ENCODE measurements at places on chromosomes 7 and 10. TPM values are rescaled to one million over a fixed set of nuclear protein-coding genes. Genes with fewer than 3 reads are reported as not detected.

SMKR1 gene
- 1.5 TPM for total RNA-seq

LHFPL3 gene
- not detected for total RNA-seq

SLC35G1 gene
- total RNA-seq, result 2.8 TPM

UNCX gene
- not detected for total RNA-seq

CDH23 gene
- 2.6 TPM for total RNA-seq

ZDHHC6 gene
- total RNA-seq, result 40.7 TPM

SUGCT gene
- total RNA-seq, result 0.76 TPM

AQP1 gene
- total RNA-seq, result 0.36 TPM

OR13A1 gene
- not detected for total RNA-seq

RAMP3 gene
- not detected for total RNA-seq
